ENCODE measurements at places on chromosomes 13 and 19.

- no peak for DNase-seq
These were observed 25.7 kb downstream of the CEBPG start for GRCh38 chr19:33399081-33399744.

DNA sequence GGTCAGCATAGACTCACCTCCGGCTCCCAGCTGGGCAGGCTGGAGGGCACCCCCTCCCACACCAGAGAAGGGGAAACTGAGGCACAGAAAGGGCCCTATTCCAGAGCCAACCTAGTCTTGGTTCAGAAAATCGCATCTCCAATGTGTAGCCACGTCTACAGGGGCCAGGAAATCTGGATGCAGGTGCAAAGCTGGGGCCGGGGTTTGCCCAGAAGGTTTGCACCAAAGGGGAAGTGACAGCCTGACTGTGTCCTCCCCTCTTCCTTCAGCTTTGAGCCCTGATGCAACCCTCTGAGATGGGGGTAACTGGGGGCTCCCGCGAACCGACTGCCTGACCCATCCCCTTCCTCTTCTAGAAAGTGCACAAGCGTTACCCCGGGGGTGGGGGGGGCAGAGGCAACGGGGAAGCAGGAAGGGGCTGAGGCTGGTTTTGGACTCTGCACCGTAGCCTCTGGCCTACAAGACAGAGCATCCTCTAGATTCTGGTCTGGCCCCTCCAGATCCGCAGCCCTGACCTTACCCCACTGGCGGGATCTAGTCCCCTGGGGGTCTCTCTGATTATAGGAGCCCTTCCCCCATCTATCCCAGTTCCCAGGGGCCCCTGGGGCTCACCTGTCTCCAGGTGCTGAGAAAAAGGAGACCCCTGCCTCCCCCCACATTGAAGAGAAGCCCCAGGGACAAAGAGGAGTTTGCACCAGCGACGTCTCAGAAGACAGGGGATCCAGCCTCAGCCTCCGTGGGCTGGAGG, 1.1 kb upstream of the ONECUT3 start:
- DNase-seq = no peak

DNA sequence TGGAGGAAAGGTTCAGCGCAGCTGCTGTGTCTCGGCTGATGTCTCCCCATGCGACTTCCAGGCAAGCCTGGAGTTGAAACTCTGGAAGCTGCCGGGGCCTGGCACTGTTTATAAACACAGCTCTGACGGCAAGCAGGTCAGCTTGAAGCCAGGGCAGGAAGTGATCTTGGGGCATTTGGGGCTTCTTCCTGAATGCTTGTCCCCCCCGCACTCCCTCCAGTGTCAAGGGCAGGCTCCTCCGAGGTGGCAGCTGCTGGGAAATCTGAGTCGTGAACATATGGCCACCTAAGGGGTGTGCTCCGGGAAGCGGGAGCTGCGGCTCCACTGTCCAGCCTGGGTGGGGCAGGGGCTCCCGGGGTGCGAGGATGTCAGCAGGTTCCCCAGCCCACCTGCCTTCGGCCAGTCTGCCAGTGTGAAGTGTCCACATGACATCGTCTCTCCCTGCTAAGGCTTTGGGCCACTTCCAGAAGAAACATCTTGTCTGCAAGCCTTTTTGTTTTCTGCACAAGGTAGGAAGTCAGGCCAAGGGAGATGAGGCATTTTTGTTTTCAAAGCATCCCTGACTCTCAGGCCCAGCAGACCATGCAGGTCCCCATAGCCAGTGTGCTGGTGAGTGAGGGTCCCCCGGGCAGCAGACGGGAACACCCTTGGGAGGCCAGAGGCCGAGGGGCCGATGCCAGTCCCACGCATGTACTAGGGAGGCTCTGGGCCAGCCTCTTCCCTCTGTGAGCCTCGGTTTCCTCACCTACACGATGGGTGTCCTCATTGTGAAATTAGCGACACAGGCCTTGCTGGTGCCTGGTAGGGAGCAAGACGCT, 2.7 kb downstream of the PIAS4 start:
- DNase-seq = no peak

- no peak for DNase-seq
These were observed at the start of gene DAND5 for GRCh38 chr19:12969292-12969988. DAND5 (plus strand) TSS chr19:12969576; CDS start chr19:12969661, 85 bp downstream.

DNA sequence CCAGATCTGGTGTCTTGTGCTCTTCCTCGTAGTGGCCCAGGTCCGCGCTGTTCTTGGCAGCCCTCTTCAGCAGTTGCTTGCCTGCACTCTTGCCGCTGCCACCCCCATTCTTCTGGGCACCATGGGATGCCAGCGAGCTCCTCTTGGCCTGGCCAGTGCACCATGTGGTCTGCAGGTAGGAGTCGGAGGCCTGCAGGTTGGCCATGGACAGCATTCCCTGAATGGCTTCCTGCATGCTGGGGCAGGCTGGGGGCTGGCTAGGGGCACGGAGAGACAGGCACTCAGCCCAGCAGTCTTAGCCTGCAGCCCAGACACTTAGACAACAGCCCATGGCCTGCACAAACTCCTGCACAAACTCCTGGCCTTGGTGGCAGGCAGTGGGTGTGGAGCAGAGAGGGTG, 234.9 kb downstream of the TUBA3C start:
- DNase-seq = no peak

DNA sequence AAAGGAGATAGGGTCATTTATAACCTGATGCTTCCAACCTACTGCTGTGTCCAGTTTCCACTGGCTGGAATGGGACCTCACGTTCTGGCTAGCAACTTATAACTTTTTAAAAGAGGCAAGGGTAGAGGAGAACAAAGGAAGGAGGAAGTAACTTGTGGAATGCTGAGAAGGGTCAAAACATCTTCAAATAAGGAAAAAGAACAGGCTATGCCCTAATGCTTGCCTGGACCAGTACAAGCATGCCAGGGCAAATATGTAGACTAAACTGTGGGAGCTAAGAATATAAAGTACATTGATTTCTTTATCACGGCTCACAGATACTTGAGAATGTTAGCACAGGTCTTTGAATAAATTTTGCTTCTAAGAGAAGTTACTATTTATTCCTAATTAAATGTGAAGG, 1.5 kb upstream of the ZNF561 start:
- no peak for DNase-seq

DNA sequence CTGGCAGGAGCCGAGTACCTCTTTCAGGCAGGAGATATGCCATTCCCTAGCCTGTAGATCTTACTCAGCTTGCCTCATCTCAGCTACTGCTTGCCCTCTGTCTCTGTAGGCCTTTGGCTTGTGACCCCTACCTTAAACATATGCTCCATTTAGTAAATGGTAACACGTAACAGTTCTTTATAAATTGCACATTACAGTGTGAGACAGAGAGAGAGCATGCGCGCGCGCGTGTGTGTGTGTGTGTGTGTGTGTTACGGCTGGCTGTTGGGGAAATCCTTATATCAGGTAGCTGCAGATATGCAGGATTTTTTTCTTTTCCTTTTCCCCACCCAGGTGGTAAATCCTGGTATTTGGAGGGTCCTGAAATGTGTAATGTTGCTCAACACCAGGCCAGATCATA, 4.2 kb downstream of the SPINT2 start:
- DNase-seq = no peak

DNA sequence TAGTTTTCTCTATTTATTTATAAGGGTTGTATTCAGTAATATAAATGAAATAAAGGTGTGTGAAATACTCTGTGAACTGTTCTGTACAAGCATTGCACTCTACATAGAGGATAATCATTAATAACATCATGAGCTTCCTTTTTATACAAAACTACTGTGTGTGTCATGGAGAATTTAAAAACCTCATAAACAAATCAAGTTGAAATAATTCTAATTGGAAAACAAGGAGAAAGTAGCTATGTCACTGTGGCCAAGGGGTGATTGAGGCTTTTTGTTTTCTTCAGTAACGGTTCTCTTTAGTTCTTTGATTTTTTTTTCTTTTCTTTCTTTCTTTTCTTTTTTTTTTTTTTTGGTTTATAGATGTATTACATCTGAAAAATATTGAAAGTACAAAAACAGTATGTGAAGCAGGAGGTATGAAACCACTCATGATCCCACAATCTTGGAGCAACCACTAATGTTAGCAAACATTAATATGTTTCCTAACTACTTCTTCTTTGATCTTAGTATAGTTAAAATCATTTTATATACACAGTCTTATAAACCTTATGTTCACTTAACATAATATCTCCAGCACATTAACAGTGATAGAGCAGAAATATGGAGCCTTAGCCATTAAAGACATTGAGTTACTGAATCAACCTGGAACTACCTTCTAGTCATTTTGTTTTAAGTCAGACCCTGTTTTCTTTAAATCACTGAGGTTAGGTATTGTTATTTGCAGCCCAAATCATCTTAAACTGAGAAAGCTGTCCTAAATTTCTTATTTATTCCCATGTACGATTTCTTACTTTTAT, 45.4 kb downstream of the WDFY2 start:
- DNase-seq = no peak

- DNase-seq = no peak
These were observed 193.3 kb upstream of the ZNF536 start for GRCh38 chr19:30178721-30179402.

GRCh38 chr13:27679396-27679795, 57.7 kb downstream of the POLR1D start:
- DNase-seq = no peak

DNA sequence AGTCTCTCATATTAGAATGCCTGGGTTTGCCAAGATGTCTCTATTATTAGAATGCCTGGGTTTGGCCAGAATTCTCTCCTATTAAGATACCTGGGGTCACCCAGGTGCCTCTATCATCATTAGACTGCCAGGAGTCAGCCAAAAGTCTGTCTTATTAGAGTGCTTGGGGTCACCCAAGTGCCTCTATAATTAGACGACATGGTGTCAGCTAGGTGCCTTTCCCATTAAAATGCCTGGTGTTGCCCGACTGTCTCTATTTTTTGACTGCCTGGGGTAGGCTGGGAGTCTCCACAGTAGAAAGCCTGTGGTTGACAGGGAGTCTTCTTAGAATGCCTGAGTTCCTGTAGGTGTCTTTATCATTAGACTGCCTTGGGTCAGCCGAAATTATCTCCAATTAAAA, 1536.6 kb downstream of the UQCRFS1 start:
- DNase-seq = no peak

DNA sequence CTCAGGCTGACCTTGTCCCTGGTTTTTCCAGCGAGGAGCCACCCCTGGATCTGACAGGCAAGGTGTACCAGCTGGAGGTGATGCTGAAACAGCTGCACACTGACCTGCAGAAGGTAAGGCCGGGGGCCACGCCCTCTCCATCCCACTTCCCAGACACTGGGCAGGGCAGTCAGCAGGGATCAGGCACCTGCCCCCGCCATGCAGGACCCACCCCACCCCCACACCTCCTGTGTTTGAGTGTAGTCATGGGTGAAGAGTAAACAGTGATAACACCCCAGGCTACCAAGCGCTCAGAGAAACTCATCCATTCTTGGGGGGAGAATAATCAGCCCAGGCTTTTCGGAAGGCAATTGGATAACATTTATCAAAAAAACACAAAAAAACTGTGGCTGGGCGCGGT, 19.9 kb downstream of the DPF1 start:
- DNase-seq = peak; percentile 76

DNA sequence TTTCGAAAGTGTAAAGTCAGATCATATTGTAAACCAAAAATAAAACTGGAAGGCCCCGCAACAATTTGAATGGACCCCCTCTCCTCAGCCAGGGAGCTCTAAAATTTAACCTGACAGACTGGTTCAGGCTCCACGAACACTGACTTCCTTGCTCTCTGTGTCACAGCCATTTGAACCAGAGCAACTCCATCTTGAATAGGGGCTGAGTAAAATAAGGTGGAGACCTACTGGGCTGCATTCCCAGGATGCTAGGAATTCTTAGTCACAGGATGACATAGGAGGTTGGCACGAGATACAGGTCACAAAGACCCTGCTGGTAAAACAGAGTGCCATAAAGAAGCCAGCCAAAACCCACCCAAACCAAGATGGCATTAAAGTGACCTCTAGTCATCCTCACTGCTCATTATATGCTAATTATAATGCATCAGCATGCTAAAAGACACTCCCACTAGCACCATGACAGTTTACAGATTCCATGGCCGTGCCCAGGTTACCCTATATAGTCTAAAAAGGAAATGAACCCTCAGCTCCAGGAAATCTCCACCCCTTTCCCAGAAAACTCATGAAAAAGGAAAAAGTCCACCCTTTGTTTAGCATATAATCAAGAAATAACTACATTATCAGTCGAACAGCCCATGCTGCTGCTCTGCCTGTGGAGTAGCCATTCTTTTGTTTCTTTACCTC, 43.1 kb downstream of the RFXAP start:
- no peak for DNase-seq

GRCh38 chr19:19232261-19232721, 20.5 kb downstream of the NCAN start:
- DNase-seq = no peak

DNA sequence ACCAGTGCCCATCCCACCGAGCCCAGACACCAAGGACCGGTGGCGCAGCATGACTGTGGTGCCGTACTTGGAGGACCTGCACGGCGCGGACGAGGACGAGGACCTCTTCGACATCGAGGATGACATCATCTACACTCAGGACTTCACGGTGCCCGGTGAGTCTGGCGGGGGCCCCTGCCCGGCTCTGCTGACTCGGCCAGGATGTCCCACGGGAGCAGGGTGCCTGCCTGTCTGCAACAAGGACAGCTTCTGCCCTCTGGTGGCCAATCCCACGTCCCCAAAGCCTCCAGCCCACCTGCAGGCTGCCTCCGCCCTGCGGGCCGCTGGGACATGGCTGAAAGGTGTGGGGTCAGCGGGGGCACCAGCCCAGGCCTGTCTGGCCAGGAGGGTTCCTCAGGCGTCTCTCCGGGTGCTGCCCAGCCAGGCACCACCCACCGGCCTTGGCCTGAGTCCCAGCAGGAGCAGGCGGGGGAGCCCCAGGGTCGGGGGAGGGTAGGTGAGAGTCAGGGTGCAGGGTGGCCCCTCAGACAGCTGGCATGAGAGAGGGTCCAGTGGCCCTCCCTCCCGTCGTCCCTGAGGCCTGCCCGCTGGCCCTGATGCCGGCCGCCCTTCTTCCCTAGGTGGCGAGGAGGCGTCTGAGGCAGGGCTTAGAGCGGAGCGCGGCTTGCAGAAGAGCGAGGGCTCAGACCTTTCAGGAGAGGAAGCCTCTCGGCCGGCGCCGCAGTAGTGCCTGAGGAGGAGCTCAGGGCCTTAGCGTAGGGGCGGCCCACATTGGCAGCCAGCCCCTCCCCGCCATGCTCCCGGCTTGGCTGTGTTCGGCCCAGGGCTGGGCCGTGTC, 14.6 kb downstream of the CBARP start:
- DNase-seq = no peak

DNA sequence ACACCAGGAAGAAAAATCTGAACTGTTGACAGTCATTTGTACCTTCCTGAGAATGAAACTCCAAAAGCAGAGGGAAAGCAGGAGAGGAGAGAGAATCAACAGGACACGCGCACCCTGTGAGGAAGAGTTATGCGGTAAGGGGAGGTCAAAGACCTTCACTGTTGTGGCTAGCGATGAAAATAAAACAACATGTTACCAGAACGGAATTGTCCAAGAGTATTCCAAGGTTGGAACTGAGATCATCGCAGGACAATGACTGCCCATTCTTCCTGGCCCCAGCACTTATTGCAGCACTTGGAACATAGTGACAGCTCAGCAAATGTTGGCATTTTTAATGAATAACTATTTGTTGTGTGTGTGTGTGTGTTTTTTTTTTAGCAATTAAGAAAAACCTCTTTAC, 176.0 kb upstream of the TSC22D1 start:
- DNase-seq = no peak

- DNase-seq = no peak
These were observed 907.2 kb downstream of the PCDH9 start for GRCh38 chr13:66322936-66323335.

- DNase-seq = no peak
These were observed 186.9 kb upstream of the STARD13 start for GRCh38 chr13:33472446-33472845.

- peak; percentile 47 for DNase-seq
These were observed 766 bp downstream of the SBNO2 start for GRCh38 chr19:1173159-1173844.

Data from K562 (cell line).